ENCODE measurements at places on chromosomes 7 and 10.

DNA sequence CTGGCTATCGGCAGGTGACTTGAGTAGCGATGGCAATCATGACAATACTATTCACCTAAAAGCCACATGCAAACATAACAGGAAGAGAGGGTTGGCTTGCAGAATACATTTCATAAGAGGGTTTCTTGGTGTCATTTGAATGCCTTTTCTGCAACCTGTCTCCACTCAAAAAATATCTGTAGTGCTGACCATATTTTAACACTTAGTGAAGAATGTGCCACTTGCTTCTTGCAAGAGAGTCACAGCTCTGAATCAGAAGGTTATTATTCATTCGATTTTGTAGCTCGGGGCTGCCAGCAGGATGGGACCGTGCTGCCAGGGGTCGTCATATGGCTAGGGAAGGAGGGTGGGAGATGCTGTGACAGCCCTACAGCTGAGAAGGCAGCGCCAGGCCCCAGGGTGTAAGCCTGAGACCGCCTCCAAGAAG is 152.0 kb upstream of the PITRM1 start:
- no peak for DNase-seq

GRCh38 chr10:102781921-102782557 is 38.3 kb downstream of the WBP1L start:
- DNase-seq: no peak

- no peak for DNase-seq
Measured at GRCh38 chr7:45978010-45978681, 57.1 kb upstream of the IGFBP3 start.

DNA sequence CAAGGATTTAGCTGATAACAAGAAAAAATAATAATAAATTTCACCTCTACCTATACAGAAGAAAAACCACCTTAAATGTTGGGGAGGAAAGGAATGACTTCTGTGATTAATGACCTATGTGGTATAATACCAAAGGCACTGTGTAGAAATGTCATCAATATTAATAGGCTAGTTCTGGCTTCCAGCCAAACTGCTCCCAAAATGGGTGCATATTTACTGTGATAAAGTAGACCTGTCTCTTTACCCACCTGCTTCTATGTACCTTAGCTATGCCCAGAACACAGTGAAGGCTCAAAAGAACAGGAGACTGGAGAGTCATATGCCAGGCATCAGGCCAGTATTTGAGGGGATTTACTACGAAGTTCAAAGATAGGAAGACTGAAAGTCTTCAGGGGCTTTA is 76.0 kb downstream of the ATE1 start:
- no peak for DNase-seq

- no peak for DNase-seq
Measured at GRCh38 chr7:44990109-44991023, 9.6 kb upstream of the CCM2 start.

- DNase-seq: no peak
Measured at GRCh38 chr10:3497581-3497980, 287.4 kb downstream of the KLF6 start.

DNA sequence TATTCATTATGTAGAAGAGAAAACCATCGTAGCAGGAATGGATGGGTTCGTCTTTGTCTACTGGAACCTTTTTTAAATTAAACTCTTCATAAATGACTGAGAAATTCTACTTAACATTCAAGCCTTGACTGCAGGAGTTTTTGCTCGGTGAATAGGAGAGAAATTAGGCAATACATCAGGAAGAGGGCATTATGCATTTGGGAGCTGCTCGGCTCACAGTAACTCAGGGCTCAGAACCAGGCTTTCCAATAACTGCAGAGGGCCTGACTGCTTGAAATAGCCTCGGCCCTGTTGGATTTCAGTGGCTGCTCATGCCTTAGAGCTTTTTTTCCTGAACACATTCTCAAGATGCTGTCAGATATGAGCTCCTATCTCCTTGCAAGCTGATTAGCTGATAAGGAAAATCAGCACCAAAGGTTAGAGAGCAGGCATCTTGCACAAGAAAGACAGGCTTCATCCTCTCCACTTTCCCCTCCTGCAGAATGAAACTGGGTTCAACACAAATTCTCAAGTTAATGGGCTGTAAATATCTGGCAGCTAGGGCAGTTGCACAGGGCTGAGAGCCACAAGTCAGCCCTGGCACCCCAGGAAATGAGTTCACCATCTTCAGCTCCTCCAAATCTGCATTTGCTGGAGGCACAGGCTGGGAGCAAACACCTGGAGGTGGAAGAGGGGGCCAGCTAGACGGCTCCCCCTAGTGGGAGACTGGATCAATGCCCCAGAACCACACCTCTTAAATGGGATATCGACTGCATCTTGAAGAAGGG is 24.3 kb downstream of the TECTB start:
- DNase-seq: no peak

DNA sequence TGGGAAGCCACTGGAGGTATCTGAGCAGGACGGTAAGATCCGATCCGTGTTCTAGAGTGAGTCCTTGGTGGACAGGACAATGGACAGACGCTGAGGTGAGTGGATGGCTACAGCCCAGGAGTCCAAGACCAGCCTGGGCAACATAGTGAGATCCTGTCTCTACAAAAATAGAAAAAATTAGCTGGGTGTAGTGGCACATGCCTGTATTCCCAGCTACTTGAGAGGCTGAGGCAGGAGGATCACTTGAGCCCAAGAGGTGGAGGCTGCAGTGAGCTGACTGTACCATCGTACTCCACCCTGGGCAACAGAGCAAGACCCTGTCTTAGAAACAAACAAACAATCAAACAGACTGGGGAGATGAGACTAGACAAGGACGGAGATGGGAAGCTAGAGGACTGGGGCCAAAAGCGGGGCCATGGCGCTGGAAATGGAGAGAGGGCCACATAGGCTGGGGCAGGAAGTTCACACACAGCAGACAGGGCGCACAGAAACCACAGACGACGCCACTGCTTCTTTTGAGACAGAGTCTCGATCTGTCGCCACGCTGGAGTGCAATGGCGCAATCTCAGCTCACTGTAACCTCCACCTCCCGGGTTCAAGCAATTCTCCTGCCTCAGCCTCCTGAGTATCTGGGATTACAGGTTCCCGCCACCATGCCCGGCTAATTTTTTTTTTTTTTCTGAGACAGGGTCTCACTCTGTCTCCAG is 24.7 kb downstream of the DAGLB start:
- no peak for DNase-seq

DNA sequence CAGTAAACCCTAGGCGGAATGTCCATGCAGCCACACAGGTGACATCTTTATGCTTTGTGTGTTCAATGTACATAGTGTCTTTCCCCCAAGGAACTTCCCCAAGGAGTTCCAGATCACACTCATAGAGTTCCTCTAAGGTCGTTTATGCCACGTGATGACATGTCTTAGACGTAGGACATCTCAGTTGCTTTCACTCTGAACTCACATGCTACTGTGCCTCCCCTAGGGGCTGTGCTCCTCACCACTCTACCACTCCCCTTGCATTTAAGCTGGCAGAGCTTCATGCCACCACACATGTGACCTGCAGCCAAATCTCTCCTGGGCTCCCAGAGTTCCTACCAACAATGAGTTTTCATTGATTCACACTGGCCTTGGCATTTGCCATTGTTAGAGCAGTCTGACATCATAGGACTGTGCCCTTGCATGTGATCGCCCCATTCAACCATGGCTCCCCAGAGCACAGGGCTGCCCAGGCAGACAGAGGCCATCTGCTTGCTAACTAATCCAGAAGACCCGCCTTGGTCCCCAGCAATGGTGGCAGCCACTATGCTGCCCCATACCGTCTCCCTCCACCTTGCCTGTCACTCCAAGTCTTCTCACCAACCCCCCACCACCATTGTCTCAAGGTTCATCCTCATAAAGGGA is 95.3 kb upstream of the MACROH2A2 start:
- DNase-seq: no peak

- DNase-seq: no peak
Measured at GRCh38 chr10:91627344-91628102, 5.3 kb downstream of the PPP1R3C start.

DNA sequence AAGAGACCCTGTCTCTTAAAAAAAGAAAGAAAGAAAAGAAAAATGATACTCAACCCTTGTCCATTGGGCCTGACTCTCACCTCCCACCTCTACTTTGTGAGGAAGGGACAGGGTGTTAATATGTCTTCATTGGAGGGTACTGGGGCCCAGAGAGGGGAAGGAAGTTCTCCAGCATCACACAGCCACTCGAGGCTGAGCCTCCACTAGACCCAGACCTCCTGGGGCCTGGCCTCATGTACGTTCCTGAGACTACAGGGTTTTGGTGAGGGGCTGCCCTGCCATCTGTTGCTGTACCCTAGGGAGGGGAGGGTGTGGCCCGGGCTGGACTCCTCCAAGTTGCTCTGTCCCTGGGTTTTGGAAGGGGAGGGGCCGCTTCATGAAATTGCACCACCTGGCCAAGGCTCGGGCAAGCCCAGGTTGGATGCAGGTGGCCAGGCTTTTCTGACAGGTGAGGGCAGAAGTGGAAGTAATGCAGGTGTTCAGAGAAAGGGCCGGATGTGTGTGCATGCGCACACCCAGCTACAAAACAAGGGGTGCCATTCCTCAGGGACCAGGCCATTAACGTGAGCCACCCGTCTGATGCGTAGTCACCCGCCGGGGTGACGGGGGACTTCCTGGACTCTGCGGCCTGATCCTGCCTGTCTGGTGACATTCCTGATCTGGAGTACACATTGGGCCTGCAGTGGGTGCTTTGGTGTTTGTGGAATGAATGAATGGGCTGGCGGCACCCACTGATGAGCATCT is 21.7 kb downstream of the GTF2IRD1 start:
- no peak for DNase-seq

DNA sequence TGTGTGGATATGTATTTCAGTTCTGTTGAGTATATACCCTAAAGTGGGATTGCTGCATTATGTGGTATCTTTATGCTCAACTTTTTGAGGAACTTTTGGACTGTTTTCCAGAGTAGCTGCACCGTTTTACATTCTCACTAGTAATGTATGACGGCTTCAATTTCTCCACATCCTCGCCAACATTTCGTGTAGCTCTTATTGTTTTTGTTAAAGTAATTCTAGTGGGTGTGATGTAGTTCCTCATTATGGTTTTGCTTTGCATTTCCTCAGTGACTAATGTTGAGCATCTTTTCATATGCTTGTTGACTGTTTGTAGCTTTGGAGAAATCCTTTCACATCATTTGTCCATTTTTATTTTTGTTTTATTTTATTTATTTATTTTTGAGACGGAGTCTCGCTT is 4.5 kb downstream of the STMP1 start:
- DNase-seq: no peak
